ENCODE measurements at places on chromosomes 5 and 9.
A peak's percentile ranks its signal among the peaks of the same experiment; 100 is the strongest.

GRCh38 chr9:96476591-96476990 is 26.6 kb downstream of the HABP4 start:
- peak; percentile 57 for DNase-seq

DNA sequence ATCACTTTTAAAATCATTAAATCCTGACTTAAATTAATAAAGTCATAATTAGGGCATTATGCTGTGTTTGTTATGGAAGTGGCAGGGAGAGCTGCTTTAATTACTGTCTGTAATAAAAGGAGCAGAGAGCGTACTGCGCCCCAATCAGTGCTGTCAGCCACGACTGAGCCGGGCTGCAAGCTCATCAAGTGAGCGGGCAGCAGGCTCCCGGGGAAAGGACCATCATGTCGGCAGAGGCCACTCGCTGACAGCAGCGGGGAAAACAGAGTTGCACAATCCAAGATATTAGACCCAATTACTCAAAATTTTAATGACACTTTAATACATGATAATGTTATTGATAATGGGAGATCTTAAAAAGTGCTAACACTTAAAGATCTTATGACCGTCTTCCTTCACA is 181.6 kb downstream of the AP3B1 start:
- DNase-seq = no peak

GRCh38 chr5:135047347-135047695 is 13.3 kb upstream of the PITX1 start:
- no peak for DNase-seq

- no peak for DNase-seq
Measured at GRCh38 chr5:109884676-109885075, 194.9 kb downstream of the MAN2A1 start.

GRCh38 chr9:13069498-13069897 is 210.0 kb downstream of the MPDZ start:
- no peak for DNase-seq

DNA sequence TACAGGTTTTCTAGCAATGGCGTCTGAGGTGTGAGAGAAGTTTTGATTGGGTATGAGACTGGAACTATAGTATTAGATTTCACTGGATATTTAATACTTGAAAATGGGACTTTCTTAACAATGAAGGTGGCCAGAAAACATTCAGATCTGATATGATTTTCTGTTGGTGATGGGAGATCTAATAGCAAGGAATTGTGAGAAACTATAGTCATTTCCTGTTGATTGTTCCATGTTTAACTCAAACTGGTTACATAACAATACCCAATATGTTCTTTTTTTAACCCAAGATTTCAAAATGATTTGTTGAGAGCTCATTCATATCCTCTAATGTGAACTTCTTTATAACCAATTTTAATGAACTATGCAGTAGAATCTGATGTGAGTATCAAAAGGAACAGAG is 793.2 kb upstream of the RGMB start:
- no peak for DNase-seq

GRCh38 chr9:120893611-120894307 is 16.8 kb upstream of the PHF19 start:
- DNase-seq = no peak
